ENCODE measurements at places on chromosomes 3 and 15.
A peak's percentile ranks its signal among the peaks of the same experiment; 100 is the strongest.

DNA sequence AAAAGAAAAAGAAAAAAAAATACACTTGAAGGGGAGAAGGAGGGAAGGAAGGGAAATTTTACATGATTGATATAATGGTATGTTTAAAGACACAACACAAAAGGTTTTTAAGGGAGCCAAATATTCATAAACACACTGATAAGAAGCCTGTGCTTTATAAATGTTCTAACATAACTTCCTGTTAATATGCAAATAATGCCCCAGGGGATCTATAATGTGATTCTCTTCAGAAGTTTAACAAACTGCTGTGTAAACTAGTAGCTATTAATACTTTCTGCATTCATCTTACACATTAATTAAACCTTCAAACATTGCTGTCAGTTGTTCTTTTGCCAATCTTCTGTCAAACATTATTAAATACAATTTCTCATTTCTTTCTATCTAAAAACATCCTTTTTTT lies 231.6 kb downstream of the TJP1 start:
- DNase-seq = no peak

DNA sequence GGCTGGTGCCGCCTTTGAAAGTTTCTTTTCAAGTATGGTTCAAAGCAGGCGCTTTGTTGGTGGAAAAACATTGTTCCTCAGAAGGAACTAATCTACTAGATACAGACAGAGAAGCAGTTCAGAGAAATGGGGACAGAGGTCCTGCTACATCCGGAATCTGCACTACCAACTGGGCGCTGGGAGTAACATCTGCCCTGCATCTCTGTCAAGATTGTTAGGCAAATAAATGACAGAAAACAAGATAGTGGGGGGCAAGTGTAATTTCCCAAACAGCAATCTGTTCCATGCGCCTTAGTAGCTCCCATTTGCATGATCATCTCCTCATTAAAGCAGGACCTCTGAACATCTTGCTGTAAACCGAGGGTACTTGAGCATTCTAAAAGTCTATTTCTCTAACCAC lies 17.4 kb downstream of the TLE3 start:
- DNase-seq = no peak

DNA sequence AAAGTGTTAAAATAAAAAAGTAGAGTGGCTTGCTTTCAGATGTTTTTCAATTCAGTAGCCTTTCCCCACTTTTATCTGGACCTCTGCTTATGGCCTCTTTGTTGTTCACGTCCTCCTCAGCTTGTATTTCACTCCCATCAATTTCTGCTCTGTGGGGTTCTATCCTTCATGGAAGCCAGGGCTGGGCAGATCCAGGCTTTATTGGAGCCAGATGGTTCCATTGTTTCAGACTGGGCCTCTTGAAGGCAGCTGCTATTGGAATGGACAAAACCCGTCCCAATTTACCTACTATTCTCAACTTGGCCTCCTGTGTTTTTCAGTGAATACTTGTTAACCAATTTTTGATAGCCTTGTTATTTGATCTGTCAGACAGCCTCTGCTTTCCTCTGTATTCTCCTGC lies 10.9 kb upstream of the AADACL2 start:
- DNase-seq = peak; percentile 20

GRCh38 chr3:109188741-109189140 lies 52.2 kb downstream of the C3orf85 start:
- DNase-seq = peak; percentile 25

- no peak for DNase-seq
Measured at GRCh38 chr15:88650556-88650955, 11.7 kb downstream of the ISG20 start.

- peak; percentile 50 for DNase-seq
Measured at GRCh38 chr3:50347187-50347813, 1.8 kb upstream of the ZMYND10 start.

- DNase-seq = peak; percentile 39
Measured at GRCh38 chr15:22980189-22981050, at the start of gene CYFIP1. Gene CYFIP1 (minus strand): TSS chr15:22980368. CDS start chr15:22947285, 33,083 bp downstream.

Data from NCI-H1105 treated with DMSO at 0.1 percent for 48 hours (cell line).